ENCODE measurements at places on chromosomes 4 and X.

DNA sequence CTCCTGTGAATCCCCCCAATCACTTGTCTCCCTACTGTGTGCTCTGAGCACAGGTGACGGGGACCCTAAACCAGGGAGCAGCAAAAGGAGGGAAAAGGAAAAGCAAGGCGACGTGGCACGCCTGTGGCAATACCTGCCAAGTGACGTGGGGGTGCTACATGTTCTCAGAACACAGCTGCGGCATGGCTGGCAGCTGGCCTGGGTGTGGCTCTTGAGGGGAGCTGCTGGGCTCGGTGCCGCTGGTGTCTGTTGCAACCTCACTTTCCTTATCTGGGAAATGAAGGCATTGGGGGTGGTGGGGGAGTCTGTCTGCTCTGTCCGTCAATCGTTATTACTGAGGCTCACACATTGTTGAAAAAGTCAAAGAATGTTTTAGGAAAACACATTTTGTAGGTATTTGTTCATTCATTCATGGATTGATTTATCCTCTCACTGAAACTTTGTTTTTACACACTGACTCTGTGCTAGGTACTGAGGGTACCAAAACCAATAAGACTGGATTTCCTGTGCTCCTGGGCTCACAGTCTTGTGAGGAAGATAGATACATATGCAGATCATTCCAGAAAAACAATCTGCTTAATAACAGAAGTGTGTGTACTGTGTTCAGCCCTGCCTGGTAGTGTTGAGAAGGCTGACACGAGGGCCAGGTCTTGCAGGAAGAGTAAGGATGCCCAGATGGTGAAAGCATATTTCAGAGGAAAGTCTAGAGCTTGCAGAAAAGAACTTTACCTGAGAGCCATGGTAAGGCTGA is 217.6 kb downstream of the PTTG2 start:
- peaks cover 15% of the 10 kb centered on the region for H3K4me1 ChIP-seq
- H3K27me3 ChIP-seq: no peaks in the 10 kb centered on the region
- peak; percentile 73 for DNase-seq
- no peak overlapping the region for H3K4me3 ChIP-seq
- no peaks in the 10 kb centered on the region for H3K36me3 ChIP-seq

DNA sequence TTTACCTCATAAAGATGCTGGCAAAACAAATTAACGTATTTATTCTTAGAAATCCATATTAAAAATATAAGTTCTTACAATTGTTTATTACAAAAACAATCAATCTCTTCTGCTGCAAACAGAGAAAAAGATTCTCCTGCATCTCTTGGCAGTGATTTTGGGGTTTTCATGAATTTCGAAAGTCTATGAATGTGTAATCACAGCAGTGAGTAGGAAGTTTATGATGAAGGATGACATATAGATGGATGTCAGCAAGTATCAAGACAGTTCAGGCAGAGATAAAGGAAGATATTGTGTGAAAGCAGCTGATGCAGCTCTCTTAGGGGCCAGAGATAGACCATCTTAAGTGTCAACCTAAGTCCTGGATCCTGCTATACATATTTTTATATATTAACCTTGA is 196.9 kb upstream of the BANK1 start:
- no peaks in the 10 kb centered on the region for H3K36me3 ChIP-seq
- H3K27me3 ChIP-seq: no peaks in the 10 kb centered on the region
- no peaks in the 10 kb centered on the region for H3K4me1 ChIP-seq

- H3K4me3 ChIP-seq: no peak overlapping the region
- no peaks in the 10 kb centered on the region for H3K27me3 ChIP-seq
- DNase-seq: no peak
- H3K36me3 ChIP-seq: no peaks in the 10 kb centered on the region
- no peaks in the 10 kb centered on the region for H3K4me1 ChIP-seq
Measured at GRCh38 chrX:19833034-19833677, 54.2 kb downstream of the SH3KBP1 start.

DNA sequence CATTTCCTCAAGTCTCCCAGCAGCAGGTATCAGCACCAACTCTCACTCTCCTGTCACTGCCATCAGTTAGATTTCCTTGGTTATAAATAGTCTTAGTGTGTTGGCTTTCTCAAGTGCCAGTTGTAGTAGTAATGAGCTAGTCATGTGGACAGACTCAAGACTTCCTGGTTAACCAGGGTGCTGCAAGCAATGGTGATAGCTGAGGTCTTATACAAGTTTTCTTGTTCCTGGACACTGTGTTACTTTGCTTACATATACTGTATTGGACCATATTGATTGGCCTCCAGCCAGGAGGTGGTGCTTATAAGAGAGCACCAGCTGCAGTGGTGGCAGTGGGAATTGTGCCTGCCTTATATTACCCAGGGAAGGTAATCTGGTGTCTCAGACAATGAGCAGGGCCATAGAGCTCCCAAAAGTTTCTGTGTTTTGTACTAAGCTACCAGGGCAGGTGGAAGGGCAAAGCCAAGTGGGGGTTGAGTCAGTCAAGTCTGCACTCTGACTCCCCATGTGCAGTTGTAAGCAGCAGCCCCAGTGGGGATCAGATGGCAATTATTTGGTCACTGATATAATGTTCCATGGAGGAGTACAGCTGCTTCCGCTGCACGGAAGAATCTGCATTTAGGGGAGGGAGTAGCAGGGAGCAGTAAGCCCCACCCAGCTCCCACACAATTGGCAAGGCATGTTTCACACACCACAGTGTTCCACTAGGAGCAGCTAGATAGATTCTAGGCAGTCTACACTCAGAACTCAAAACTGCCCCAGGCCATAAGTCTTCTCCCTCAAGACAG is 24.1 kb upstream of the ZDHHC15 start:
- H3K27ac ChIP-seq: no peak overlapping the region
- no peaks in the 10 kb centered on the region for H3K36me3 ChIP-seq
- no peaks in the 10 kb centered on the region for H3K4me1 ChIP-seq
- H3K4me3 ChIP-seq: no peak overlapping the region

GRCh38 chrX:44503560-44503959 is 39.1 kb downstream of the FUNDC1 start:
- H3K4me1 ChIP-seq: no peaks in the 10 kb centered on the region
- no peak for DNase-seq
- H3K36me3 ChIP-seq: no peaks in the 10 kb centered on the region
- no peak overlapping the region for H3K27ac ChIP-seq
- H3K4me3 ChIP-seq: no peak overlapping the region

DNA sequence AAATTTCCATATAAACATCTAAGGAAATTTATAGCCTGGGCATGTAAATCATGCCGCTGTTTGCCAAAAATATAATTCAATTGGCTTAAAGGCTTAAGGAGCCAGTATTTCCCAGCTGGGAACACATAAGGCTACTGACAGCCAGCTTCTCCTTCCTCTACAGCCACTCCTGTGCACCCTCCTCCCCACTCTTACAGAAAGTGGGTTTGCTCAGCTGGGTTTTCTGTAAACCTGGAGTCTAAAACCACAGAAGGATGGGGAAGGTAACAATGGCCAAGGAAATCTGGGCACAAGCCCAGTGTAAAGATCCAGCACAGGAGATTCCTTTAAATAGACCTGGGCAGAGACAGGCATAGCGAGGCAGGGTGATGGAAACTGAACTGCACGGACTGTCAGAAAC is 18.5 kb downstream of the ACSL1 start:
- H3K36me3 ChIP-seq: no peaks in the 10 kb centered on the region
- peaks cover 23% of the 10 kb centered on the region for H3K4me1 ChIP-seq

DNA sequence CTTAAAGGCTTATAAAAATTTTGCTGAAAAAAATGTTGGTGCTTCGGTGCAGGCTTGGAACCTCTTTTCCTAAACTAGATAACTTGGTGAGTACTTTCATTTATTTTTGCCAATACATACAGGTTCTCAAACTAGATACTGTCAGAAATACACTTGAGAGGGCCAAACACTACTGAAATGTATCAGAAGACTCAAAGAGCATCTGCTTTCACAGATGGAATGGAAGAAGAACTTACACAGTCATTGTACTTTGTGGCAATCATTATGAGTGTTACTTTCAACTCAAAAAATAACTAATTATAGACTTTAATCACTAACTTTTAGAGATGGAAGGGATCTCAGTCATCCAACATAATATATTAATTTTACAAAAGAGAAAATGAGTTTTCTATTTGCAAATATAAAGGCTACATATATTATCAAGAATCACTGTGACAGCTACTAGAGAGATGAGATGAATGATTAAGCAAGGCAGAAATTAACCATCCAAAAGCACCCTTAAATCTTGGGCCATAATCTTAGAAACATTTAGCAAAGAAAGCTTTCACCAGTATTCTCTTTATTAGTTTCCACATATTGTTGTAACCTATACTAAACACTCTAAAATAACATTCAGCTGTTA is 1.0 kb downstream of the ENAM start:
- H3K36me3 ChIP-seq: no peaks in the 10 kb centered on the region
- H3K27ac ChIP-seq: no peak overlapping the region
- no peak overlapping the region for H3K4me3 ChIP-seq

DNA sequence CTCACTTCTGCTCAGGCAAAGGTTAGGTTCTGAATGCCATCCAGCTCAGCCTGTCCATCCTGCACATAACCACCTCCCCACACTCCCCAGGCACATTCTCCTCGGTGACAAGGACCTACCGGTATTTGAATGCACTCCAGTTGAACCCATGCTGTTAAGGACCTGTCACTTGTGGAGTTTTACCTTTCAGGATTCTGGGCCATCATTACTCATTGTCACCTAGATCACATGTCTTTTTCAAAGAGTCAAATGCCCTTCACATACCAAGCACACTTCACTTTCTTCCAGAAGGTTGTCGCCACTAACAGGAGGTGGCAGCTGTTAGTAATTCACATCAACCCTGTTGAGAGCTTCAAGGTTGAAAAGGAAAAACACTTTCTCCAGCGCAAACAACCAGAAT is 218.3 kb downstream of the SOWAHB start:
- H3K36me3 ChIP-seq: no peaks in the 10 kb centered on the region
- H3K27ac ChIP-seq: no peak overlapping the region
- DNase-seq: no peak
- peaks cover 7% of the 10 kb centered on the region for H3K27me3 ChIP-seq

- peak; percentile 23 for DNase-seq
- no peak overlapping the region for H3K27ac ChIP-seq
- no peaks in the 10 kb centered on the region for H3K36me3 ChIP-seq
- H3K4me3 ChIP-seq: no peak overlapping the region
- H3K27me3 ChIP-seq: no peaks in the 10 kb centered on the region
Measured at GRCh38 chr4:123588631-123589241, 192.1 kb downstream of the SPRY1 start.

- H3K27ac ChIP-seq: no peak overlapping the region
- no peak overlapping the region for H3K4me3 ChIP-seq
- no peak for DNase-seq
- no peaks in the 10 kb centered on the region for H3K36me3 ChIP-seq
Measured at GRCh38 chr4:157667836-157668235, 447.3 kb downstream of the GRIA2 start.

DNA sequence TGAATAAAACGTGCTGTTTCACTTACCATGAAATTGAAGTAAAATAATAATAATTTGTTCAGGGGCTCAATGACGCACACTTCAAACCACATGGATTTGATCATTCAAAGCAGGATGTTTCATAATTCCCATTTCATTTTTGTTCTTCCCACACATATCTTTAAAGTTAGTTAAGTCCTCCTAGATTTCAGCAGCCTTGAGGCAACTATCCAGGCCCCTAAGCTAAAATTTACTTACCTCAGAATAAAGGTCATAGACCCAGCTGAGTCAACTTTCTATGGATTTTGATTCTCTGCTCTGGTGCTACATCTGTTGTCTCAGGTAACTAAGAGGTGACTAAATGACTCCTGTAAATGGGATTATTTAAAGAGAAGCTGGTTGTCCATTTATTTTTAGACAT is 25.0 kb downstream of the GPR174 start:
- no peaks in the 10 kb centered on the region for H3K27me3 ChIP-seq
- H3K4me1 ChIP-seq: no peaks in the 10 kb centered on the region
- H3K4me3 ChIP-seq: no peak overlapping the region
- H3K27ac ChIP-seq: no peak overlapping the region

DNA sequence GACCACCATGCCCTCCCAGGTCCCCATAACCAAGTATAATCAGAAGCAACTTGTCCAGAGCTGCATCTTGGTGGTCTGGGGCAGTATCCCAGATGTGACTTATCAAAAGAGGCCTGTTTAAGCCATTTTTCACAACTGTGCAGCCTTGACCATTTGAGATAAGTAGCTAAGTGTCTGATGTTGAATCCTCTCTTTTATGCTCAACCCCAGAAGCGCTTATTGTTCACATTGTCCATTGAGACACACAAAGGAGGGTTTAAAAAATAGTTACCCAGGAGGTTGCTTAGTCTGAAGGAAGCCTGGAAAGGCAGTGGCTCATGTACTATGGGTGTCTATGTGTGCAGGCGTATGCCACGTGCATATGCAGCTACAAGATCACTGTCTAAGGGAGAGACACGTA is 27.0 kb downstream of the ENPP6 start:
- no peaks in the 10 kb centered on the region for H3K36me3 ChIP-seq
- no peak overlapping the region for H3K4me3 ChIP-seq
- no peaks in the 10 kb centered on the region for H3K4me1 ChIP-seq
- no peak overlapping the region for H3K27ac ChIP-seq
- no peak for DNase-seq

GRCh38 chrX:117707948-117708743 is 408.5 kb downstream of the KLHL13 start:
- DNase-seq: no peak
- H3K4me3 ChIP-seq: no peak overlapping the region
- no peaks in the 10 kb centered on the region for H3K36me3 ChIP-seq
- H3K27me3 ChIP-seq: no peaks in the 10 kb centered on the region

DNA sequence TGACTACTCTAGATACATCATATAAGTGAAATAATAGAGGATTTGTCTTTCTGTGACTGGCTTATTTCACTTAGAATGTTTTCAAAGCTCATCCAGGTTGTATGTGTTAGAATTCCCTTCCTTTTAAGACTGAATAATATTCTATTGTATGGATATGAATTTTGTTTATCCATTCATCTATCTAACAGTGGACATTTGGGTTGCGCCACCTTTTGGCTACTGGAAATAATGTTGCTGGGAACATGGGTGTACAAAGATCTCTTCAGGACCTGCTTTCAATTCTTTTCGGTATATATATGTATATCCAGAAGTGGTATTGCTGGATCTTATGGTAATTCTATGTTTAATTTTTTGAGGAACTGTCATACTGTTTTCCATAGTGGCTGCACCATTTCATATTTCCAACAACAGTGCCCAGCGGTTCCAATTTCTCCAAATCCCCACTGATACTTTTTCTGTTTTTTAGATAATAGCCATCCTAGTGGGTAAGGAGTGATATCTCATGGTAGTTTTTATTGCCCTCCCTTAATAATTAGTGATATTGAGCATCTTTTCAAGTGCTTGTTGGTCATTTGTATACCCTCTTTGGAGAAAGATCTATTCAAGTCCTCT is 3.4 kb upstream of the SCD5 start:
- H3K27ac ChIP-seq: no peak overlapping the region
- no peaks in the 10 kb centered on the region for H3K36me3 ChIP-seq
- H3K4me1 ChIP-seq: peaks cover 15% of the 10 kb centered on the region
- H3K4me3 ChIP-seq: no peak overlapping the region
- DNase-seq: no peak

GRCh38 chr4:140326395-140326993 is 47.0 kb upstream of the SCOC start:
- DNase-seq: peak; percentile 22
- no peak overlapping the region for H3K27ac ChIP-seq
- no peak overlapping the region for H3K4me3 ChIP-seq
- H3K4me1 ChIP-seq: no peaks in the 10 kb centered on the region

All from K562 (cell line).